ENCODE measurements at places on chromosomes 2 and 18. TPM values are rescaled to one million over a fixed set of nuclear protein-coding genes. Genes with fewer than 3 reads are reported as not detected.

The NT5DC4 gene
- total RNA-seq: not detected

The ZNF396 gene
- total RNA-seq: 0.69 TPM

The PAIP2B gene
- total RNA-seq: 0.34 TPM

The RGPD4 gene
- 0.07 TPM for total RNA-seq

The UBE2E3 gene
- total RNA-seq: 81.6 TPM

The VAMP5 gene
- 0.11 TPM for total RNA-seq

The HOXD13 gene
- 0.34 TPM for total RNA-seq

The MC5R gene
- total RNA-seq: not detected

Data from A549 treated with CpdA at 1 μM for 4 hours (cell line).